ENCODE measurements at places on chromosomes 1 and 21.

DNA sequence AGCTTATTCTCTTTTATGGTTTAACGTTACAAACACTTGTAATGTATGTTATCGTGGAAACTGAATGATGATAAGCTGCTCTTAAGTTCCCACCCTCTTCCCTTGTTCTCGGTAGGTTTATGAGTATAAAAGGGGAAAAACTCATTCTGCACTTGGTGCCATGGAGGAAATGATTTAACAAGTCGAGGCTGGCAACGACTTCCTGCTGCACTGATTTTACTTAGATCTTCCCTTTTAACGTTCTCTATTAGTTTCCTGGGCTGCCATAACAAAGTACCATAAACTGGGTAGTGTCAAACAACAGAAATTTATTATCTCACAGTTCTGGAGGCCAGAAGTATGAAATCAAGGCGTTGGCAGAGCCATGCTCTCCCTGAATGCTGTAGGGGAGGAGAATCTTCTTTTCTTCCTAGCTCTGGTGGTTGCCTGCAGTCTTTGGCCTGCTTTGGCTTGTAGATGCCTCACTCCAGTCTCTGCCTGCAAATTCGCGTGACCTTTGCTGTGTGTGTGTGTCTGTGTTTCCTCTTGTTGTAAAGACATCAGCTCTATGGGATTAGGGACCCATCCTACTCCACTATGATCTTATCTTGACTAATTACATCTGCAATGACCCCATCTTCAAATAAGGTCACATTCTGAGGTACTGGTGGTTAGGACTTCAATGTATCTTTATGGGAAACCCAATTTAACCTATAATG lies 26.3 kb downstream of the HUNK start:
- no peak for DNase-seq

DNA sequence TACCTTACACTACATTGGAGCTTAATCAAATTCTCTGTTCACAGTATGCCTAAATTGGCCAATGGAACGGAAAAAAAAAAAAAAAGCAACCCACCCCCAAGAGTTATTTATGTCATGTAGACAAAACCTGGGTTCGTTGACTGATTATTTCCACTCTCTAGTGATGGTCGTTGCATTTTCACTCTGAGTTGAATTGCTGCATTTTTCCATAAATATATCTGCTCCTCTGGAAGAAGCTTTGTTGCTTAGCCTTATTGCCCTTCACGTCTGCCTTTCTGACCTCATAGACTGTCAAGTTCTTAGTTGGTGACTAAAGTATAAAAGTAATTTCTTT lies 90.2 kb upstream of the RUNX1 start:
- DNase-seq, result no peak

GRCh38 chr21:21813289-21813688 lies 815.1 kb downstream of the NCAM2 start:
- no peak for DNase-seq

GRCh38 chr21:42037516-42037915 lies 27.4 kb upstream of the ZBTB21 start:
- DNase-seq, result no peak

DNA sequence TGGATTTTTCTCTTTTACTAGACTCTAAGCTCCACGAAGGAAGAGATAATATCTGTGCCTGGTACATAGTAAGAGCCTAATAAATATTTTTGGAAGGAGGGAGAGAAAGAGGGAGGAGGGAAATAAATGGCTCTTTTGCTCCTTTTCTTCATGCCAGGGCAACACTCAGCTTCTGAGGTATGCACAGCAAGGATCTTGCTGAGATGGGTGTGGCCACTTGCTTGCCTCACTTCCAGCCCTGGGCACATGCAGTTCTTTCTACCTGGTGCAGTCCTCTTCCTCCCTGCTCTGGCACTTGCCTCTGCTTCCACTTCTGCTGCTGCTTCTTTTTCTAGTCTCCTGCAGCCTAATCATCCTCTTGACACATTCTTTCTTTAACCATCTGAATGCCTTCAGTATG lies 148.1 kb downstream of the FGGY start:
- DNase-seq, result no peak

DNA sequence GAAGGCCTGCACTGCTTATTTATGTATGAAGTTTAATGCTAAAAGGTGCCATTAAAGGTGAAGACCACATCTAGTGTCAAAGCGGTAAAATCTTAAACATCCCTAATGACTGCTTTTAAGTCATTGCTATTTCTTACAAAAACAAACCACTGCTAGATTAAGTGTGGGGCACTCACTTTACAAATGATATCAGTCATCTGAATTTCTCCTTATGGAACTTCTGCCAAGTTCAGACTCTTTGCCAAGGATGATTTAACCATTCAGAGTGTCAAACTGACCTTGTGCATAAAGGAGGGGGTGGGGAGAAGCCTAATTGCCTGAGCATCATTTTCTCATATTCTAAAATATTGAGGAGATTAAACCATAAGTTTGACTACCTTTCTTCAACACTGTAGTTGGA lies 271.5 kb downstream of the TGFB2 start:
- no peak for DNase-seq

DNA sequence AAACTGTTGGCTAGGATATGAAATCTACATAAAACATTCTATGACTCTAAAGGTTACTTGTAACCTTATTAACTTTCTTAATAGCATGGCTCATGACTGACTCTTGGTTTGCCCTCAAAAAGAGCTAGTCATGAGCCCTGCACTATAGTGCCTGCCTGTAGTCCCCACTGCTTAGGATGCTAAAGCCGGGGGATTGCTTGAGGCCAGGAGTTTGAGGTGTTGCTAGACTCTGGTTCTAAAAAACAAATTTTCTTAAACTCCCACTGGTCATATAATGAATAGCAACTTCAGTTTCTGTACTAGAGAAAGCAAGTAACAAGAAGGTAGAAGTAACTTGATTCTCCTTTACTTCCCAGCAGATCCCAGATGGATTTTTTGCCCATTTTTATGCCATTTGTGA lies 15.8 kb upstream of the NEXN start:
- DNase-seq, result no peak

Data from muscle of leg (tissue), 16 donors.